ENCODE measurements at places on chromosomes 7 and 10. TPM values are rescaled to one million over a fixed set of nuclear protein-coding genes. Genes with fewer than 3 reads are reported as not detected.

GRCh38 chr10:119602241-119603095 is 5.7 kb upstream of the TIAL1 start:
- no peak for DNase-seq

The ATOH7 gene
- 0.01 TPM for polyA plus RNA-seq

The HECW1 gene
- polyA plus RNA-seq, result 0.07 TPM

DNA sequence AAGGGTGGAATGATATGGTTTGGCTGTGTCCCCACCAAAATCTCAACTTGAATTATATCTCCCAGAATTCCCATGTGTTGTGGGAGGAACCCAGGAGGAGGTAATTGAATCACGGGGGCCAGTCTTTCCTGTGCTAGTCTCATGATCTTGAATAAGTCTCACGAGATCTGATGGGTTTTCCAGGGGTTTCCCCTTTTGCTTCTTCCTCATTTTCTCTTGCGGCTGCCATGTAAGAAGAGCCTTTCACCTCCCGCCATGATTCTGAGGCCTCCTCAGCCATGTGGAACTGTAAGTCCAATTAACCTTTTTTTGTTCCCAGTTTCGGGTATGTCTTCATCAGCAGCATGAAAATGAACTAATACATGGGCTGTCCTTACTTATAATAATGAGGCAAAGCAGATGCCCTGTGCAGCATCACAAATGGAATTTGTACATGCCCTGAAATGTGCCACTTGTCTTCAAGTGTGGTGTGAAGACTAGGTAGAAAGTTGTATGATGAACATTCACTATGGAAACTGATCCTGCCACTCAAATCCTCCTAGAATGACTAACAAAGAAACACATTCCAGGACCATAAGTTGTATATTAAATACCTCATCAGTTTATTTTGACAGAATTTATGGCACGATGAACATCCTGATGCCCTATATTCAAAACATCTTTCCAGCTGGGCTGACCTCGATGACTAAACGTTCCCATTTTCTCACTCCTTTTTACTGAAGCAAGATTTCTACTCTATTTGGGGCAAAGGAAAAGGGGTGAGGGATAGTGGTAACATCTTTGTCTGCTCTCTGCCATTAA is 122.8 kb upstream of the CTTNBP2 start:
- DNase-seq, result no peak

DNA sequence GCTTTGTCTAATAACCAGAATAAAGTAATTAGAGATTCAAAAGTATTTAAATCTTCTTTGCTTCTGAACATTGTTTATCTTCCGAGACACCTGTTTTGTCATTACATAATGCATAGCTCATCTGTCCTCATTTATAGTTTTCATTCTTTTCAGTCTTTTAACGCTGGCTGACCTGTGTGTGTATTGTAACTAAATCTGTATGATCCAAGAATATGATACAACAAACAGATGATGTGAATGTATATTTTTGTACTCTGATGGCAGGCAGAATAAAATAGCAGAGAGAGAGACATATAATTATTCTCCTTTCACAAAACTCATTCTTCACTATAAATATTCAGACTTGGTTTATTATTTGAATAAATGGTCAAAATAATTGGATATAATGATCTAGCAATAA is 80.6 kb downstream of the ORC5 start:
- no peak for DNase-seq

DNA sequence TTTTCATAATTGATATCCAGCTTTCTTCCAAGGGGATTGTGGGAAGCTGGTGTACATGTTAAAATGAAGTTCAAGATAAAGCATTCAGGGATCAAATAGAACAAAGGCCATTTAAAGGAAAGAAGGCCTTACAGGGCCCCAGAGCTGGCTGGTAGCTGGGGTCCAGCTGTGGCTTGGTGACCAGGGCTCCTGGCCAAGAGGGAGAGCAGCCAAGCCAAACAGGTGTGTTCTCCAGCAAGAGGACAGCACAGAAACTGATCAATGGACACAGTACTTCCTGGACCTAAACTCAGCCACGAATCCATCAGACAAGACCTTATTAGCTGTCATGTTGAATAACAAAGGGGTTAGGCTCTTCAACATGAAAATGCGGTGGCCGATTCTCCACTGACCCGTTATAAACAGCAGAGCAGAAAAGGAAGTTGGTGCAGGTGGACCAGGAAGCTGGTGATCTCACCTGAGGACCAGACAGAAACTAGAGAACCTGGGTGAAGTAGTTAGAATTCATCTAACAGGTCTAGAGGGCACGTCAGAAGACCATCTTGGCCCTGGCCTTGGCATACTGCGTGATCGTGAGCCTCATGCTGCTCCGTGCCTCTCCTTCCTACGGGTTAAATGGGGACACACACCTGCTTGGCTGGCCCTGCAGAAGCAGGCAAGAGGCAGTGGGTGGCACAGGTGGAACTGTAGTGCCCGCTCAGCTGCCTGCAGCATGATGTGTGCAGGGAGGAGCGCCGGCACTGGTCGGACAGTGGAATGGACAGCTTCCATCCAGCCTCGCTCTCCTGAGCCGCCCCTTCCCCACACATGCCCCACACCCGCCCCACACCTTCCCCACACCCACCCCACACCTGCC is 53.8 kb downstream of the PARP12 start:
- DNase-seq, result no peak

GRCh38 chr10:132270256-132270655 is 37.5 kb downstream of the STK32C start:
- DNase-seq, result peak; percentile 8

The RHOBTB1 gene
- polyA plus RNA-seq, result 7.1 TPM

DNA sequence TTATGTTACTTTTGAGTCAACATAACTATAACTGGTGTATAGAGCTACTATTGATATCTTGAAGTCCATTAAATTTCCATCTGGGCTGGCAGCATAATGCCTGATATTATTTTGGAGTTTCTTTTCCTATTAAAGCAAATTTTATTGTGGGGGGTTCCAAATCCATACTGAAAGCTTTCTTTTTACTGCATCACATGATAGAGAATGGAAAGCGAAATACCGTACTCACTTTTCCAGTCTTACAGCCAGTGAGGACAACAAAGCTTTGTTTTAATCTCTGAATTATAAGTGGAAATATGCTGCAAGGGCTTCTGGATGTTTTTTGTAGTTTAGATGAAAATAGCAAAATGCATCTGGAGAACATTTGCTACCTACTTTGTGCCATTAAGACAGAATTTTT is 477.5 kb upstream of the SEMA3D start:
- no peak for DNase-seq

The CTAGE4 gene
- polyA plus RNA-seq, result 0.03 TPM

The ARPC1B gene
- 161 TPM for polyA plus RNA-seq

The GHRHR gene
- polyA plus RNA-seq, result not detected
